ENCODE measurements at places on chromosomes 1 and 21. TPM values are rescaled to one million over a fixed set of nuclear protein-coding genes. Genes with fewer than 3 reads are reported as not detected.

- DNase-seq: no peak
Measured at GRCh38 chr1:185939142-185939541, 205.0 kb downstream of the HMCN1 start.

GRCh38 chr1:161185282-161185682 lies 8.0 kb upstream of the B4GALT3 start:
- DNase-seq: peak; percentile 87

- no peak for DNase-seq
Measured at GRCh38 chr1:37620707-37621106, 14.0 kb downstream of the RSPO1 start.

RNF207 gene
- total RNA-seq: 22.5 TPM

- DNase-seq: no peak
Measured at GRCh38 chr1:112803906-112804762, 89.0 kb upstream of the PPM1J start.

- DNase-seq: no peak
Measured at GRCh38 chr1:171494076-171494475, 8.7 kb downstream of the PRRC2C start.

- no peak for DNase-seq
Measured at GRCh38 chr1:30318413-30318812, 405.0 kb downstream of the MATN1 start.

- no peak for DNase-seq
Measured at GRCh38 chr21:24428591-24429199, 1178.6 kb downstream of the MRPL39 start.

DNA sequence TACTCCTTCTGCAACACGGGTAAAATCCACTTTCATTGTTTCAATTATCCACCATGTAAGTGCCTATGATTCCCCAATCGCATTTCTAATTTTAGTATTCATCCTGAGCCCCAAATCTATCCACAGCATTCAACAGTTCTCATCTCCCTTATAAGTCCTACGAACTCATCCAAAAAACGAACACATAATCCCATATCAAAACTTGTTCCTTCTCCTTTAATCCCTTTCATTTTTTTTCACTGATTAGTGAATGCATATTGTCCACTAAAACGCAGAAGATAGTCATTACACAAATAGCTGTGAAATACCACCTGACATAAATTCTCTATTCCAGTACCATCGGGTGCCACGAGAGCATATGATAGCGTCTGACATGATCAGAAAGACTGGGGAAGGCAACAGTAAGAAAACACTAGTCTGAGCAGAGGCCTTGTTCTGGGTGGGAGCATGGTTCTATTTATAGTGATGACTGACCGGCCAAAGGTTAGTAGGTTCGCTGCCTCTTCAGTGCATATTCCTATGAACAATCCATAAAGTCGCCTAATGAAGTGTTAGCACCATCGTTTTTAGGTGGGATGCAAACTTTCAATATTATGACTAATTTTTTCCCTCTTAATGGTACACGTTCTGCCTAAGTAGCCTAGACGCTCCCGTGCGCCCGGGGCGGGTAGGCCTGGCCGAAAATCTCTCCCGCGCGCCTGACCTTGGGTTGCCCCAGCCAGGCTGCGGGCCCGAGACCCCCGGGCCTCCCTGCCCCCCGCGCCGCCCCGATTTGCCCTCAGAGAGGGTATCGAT lies 648 bp downstream of the ATP5PF start:
- no peak for DNase-seq

- DNase-seq: no peak
Measured at GRCh38 chr1:165162671-165163241, 193.8 kb downstream of the LMX1A start.

Measured in glomerular endothelial cell (primary cell).